ENCODE measurements at places on chromosomes 1 and 21.

DNA sequence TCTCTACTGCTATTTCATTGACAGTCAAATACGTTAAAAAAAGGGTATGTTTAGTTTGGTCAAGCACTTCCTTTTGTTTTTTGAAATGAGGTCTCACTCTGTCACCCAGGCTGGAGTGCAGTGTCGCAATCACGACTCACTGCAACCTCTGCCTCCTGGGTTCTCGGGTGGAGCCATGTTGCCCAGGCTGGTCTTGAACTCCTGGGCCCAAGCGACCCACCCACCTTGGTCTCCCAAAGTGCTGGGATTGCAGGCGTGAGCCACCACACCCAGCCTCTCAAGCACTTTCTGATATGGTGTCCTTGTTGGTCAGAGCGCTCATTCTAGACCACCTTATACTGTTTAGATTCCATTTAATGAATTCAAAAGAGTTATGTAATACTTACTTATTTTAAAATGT is 20.9 kb upstream of the RHBDL2 start:
- DNase-seq, result no peak

- DNase-seq, result no peak
Observed at GRCh38 chr1:66521721-66522365, 12.1 kb upstream of the SGIP1 start.

- DNase-seq, result no peak
Observed at GRCh38 chr1:181192316-181192715, 103.8 kb downstream of the IER5 start.

DNA sequence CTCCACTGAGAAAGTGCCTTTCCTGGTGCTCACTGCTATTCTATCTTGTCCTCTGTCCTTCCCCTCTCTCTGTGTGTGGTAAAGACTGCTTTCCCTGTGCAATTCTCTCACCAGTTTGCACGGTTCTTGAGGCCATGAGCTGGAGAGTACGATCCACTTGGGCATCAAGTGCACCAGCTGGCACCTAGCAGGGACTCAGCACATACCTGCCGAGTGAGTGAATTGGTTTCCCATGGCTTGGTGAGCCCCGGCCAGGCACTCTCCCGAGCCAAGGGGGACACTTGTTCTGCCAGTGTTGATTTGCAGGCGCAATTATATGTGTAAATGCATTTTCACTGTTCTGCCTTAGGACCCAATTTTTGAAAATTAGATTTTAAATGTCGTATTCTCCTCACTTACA is 313.5 kb downstream of the DISC1 start:
- DNase-seq, result no peak

DNA sequence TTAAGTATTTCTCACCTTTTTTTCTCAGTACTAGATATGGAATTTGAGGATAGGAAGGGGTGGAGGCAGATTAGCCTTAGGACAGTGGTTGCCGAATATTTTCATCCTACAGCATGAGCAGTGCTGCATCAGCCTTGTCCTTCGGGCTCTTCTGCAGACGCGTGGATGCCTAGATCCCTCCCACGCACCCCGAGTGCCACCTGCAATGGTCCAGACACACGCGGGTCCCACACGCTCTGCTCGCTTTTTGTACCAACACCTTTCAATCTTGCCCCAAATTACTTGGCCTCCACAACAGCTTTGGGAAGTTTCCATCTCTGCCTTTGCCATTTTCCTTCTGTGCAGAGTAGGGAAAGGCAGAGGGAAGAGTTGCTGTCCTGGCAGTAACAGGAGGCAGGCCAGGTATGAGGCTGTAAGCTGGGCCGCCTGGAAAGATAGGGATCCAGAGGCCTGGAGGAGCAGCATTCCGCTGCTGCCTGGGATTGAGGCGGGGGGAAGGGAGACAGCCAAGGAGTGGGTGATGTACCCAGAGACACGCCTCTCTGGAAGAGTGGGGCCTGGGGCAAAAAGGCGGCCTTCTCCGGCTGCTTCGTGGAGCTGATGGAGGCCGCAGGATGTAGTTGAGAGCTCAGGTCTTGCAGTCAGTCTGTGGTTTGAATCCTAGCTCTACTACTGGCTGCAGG is 467.7 kb downstream of the KIF26B start:
- no peak for DNase-seq

All from activated CD4-positive, alpha-beta T cell treated with anti-CD3 and anti-CD28 coated beads for 1 hour (primary cell).